Left colon (tissue), 2 donors: ENCODE measurements at places on chromosomes 4 and X. TPM values are rescaled to one million over a fixed set of nuclear protein-coding genes. Genes with fewer than 3 reads are reported as not detected.

FHDC1 gene
- 15.2 TPM for total RNA-seq

DNA sequence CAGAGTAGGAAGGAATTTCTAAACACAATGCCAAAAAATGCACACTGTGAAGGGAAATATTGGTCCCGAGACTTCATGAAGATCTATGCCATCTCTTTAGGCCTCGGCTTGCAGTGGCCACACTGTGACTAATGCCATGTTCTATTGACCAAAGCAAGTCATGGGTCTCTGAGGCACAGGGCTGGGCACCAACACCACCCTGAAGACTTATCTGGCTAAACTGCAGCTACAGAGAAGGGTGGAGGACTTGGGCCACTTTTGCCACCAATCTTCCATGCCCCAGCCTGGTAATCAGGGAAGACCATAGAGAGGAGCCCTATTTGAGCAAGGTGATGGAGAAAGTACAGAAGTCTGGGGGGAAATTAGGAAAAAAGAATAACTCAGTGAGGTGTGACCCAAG, 42.1 kb downstream of the HMX1 start:
- peak; percentile 3 for DNase-seq

DNA sequence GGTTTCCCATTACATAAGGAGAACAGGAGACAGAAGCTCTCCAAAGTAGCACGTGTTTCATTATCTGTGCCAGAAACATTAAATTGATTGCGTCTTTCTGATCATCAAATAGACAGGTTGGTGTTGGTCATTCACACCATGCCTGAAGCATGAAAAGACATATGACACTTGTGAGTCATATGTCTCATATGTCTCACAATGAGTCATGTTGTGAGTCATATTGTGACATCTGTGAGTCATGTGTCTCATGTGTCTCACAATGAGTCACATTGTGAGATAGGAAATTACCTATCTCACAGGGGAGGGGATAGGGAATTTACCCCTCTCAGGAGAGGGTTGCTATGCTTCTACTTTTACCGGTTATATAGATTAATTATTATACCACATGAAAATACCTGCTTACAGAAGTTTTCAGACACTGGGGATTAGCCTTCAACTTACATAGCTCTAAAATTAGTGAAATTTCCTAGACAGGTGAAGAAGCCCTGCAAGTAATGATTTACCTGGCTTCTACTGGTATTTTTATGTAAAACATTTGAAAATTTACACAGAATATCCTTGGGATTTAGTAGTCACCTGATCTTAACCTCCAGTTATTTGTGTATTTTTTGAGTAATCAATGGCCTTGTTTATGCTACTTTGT, 80.8 kb downstream of the NPFFR2 start:
- DNase-seq: no peak

ZCCHC12 gene
- total RNA-seq: 0.20 TPM

DNA sequence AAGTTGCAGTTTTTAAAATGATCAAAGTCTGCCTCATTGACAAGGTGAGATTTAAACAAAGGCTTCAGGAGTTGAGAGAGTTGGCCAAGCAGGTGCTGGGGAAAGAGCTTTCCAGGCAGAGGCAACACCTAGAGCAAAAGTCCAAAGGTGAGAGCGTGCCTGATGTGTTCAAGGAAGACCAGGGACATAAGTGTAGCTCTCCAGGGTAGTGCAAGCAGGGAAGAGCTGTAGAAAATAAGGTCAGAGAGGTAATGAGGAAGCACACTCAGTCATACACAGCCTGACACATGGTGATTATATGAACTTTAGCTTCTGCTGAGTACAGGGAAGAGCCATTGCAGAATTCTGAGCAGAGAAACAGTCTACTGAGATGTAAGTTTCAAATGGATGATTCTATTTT, 265.0 kb upstream of the NWD2 start:
- DNase-seq: peak; percentile 89

- DNase-seq: no peak
Measured at GRCh38 chrX:134406356-134407064, 53.5 kb upstream of the HPRT1 start.

DNA sequence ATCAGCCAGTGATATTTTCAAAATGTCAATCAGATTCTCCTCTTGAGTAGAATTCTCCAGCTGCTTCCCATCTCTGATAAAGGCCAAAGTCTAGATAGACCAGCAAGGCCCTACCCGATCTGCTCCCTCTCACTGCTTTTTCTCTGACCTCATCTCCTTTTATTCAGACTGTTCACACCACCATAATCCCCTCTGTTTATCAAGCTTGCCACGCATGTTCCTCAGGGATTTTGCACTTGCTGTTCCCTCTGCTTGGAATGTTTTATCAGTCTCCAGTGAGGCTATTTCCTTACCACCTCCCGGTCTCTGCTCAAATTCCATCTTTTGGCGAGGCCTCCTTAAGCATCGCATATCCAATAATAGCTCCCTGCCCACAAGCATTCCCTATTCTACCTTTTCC, 20.1 kb downstream of the NOCT start:
- DNase-seq: no peak

DNA sequence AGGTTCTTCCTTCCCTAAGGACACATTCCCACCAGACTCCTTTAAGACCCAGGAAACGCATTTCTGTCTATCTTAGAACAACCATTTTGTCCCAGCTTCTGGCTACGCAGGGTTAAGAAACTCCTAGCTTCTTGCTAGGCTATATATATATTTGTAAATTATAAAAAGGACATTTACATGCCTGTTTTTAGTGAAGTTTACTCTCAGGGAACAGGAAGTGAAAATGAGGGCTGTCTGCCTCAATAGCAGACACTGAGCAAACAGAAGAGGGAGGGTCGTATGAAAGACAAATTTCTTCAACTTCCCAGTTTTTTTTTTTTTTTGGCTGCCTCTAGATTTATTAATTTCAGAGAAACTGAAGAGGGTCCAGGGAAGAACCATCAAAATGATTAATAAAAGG, 9.3 kb upstream of the FRMPD3 start:
- no peak for DNase-seq

TRIM75 gene
- total RNA-seq: not detected

DNA sequence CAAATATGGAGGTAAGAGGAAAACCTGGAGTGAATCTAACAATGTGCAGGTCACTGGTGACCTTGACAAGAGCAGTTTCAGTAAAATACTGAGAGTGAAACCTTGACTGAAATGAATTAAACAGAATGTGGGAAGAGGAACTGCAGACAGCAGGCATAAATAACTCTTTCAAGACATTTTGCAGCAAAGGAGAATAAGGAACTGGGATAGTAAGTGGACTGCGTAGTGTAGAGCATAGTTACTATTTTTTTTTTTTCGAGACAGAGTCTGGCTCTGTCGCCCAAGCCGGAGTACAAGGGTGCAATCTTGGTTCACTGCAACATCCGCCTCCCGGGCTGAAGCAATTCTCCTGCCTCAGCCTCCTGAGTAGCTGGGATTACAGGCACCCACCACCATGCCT, 24.0 kb downstream of the RBMX start:
- no peak for DNase-seq

COL4A6 gene
- total RNA-seq: 0.73 TPM

GRCh38 chr4:98248934-98249333, 12.2 kb upstream of the RAP1GDS1 start:
- DNase-seq: no peak

- DNase-seq: no peak
Measured at GRCh38 chrX:71619193-71619592, 882 bp upstream of the CXCR3 start.

GNRHR gene
- total RNA-seq: not detected

- DNase-seq: no peak
Measured at GRCh38 chr4:43758836-43759235, 689.8 kb downstream of the KCTD8 start.

- no peak for DNase-seq
Measured at GRCh38 chr4:152508386-152508785, 27.5 kb downstream of the FBXW7 start.

PIN4 gene
- 11.8 TPM for total RNA-seq
